Effector CD8-positive, alpha-beta T cell (primary cell): ENCODE measurements at places on chromosomes 4 and X.

GRCh38 chr4:112516471-112517066 is 589 bp upstream of the NEUROG2 start:
- DNase-seq = no peak

DNA sequence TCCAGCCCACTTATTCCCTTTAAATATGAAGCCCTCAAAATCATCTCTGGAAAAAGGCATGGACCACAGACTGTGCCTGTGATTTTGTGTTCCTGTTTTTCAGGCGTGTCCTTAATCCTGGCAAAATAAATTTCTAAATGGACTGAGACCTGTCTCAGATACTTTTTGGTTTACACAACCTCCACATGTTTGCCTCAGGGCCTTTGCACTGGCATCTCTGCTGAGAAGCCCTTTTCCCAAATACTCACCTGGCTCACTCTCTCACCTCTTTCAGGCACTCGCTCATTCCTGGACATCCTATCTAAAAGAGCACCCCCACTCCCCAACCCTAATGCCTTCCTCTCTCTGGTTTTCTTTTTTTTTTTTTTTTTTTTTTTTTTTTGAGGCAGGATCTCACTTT is 40.5 kb downstream of the CHRNA9 start:
- DNase-seq = no peak

DNA sequence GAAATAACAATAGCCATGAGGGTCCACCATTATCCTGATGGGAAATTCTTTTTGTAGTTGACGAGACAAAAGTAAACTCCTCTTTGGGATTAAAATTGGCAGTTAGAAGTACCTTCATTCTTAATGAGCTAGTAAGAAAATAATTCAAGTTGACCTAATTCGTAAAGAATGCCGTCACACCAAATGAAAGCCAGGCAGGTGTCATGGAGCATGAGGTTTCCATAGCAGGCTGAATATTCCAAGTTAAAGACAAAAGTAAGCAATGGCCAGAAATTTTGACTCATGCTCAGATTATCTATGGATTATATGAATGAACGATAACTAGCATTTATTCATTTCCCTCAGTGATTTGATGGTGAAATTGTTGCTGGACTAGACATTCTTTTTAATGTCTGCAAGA is 192.2 kb upstream of the FAT1 start:
- DNase-seq = no peak

- DNase-seq = no peak
Measured at GRCh38 chr4:89312066-89312465, 4.5 kb upstream of the GPRIN3 start.

DNA sequence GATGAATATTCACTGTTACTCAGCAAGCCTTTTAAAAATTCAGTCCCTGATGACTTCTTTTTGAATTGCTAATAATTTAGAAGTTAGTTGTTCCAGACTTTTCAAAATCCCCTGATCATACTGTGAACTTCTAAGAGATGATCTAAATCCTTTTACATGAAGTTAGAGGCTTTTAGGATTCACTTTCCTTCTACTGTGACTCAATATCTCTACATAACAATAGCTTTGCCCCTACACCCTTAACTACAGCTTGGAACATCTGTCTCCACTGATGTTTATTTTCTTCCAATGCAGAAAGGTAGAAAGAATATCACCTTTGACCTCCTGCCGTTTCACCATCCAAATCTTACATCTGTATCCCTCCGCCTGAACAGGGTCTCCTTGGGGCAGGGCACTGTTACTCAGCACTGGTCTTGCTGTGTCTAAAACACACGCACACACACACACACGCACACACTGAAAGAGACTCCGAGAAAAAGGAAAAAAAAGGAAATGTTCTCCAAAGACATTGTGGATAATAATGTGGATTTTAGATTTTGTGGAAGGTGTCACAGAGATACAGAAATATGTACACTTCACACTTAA is 111.6 kb upstream of the GPRIN3 start:
- DNase-seq = no peak

DNA sequence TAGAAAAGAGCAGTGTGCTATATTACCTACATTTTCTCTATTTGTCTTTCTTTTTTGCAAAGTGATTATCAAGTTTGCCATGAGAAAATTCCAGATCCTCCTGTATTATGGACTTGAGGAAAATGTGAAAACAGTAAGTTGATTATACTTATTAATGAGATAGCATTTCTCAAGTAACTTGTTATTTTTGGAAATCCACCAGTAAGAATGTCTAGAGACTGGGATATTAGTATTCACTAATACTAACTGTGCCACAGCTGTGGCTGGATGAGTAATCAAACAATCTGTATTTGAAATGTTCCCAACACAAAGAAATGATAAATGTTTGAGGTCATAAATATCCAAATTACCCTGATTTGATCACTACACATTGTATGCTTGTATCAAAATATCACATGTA is 147.0 kb upstream of the CTSO start:
- no peak for DNase-seq
